ENCODE measurements at places on chromosomes 2 and 18. TPM values are rescaled to one million over a fixed set of nuclear protein-coding genes. Genes with fewer than 3 reads are reported as not detected.

TMEFF2 gene
- total RNA-seq, result not detected

TUBA3E gene
- total RNA-seq, result not detected

SPATA3 gene
- total RNA-seq, result 0.76 TPM

GCG gene
- not detected for total RNA-seq

RTP5 gene
- 0.29 TPM for total RNA-seq

All from activated CD8-positive, alpha-beta T cell treated with anti-CD3 and anti-CD28 coated beads for 36 hours (primary cell).